ENCODE measurements at places on chromosomes 4 and X.
A peak's percentile ranks its signal among the peaks of the same experiment; 100 is the strongest.

DNA sequence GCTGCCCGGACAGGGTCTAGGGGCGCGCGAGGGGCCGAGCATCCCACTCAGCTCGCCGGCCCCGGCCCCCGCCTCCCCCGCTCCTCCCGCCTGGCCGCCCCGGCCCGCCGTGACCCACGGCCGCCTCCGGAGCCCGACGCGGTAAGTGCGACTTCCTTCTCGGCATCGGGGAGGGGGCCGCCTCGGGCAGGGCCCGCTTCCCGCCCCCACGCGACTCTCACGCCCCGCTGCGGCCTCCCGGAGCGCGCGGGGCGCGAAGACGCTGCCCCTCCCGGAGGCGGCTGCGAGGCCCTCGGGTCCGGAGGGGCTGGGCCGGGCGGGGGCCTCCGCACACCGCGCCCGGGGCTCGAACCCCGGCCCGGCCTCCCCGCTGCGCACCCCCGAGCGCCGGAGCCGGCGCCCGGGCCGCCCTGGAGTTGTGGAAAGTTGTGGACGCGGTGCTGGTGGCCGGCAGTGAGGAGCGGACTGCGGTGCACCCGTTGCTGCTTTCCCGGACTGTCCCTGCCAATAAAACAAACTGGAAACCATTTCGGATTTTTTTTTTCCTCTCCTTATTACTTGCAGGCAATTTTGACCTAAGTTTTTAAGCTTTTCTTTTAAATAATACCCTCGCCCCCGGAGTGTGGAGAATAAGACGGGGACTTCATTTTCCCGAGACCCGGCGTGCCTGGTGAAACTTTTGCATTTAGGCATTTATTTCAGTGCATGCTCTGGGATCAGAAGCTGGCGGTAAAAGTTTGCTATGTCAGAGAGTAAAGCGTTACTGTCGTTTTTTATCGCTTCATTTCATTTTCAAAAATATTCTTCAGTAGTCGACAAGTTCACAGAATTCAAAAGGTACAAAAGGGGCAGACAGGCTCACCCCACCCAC, 13.0 kb upstream of the TMEM156 start:
- DNase-seq, result peak; percentile 19

- DNase-seq, result peak; percentile 29
These were observed 479.3 kb downstream of the INPP4B start for GRCh38 chr4:142366769-142367181.

- no peak for DNase-seq
These were observed 11.3 kb upstream of the DRP2 start for GRCh38 chrX:101208152-101208905.

GRCh38 chr4:119041951-119042560, 93.6 kb upstream of the MYOZ2 start:
- DNase-seq, result peak; percentile 59

DNA sequence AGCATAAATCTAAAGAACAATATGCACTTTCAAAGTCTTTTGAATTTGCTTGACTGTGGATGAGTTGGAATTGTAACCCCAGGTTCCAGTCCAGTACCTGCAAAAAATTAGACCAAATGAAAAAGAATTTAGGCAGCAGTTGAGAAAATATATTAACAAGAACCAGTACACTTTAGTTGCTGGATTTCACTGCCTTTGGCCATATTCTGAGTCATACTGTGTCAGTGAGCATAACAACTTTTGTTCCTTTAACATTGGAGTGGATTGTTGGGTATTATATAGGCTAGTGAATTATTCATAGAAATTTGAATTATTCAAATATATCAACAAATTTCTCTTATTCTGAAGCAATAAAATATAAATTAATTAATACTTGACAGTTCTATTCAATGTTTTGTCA, 101.5 kb upstream of the SMAD1 start:
- DNase-seq, result no peak

- DNase-seq, result no peak
These were observed 13.7 kb downstream of the DGKK start for GRCh38 chrX:50456712-50457484.

DNA sequence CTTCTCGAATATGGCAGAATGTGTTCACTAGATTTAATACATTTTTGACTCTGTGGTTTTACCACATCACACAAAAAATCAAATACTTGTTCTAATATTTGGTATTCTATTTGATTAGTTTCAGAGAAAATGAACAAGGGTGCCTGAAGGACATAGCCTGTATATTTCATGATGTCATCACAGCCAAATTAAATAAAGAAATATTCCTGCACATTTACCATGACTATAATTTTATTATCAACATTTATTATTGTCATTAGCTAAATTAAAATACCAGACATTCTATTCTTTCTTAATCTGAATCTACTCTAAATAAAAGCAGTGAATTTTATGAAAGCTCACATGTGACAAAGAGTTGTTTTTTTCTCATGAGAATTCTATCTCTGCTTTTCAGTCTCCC, 980.5 kb downstream of the PCDH18 start:
- no peak for DNase-seq

DNA sequence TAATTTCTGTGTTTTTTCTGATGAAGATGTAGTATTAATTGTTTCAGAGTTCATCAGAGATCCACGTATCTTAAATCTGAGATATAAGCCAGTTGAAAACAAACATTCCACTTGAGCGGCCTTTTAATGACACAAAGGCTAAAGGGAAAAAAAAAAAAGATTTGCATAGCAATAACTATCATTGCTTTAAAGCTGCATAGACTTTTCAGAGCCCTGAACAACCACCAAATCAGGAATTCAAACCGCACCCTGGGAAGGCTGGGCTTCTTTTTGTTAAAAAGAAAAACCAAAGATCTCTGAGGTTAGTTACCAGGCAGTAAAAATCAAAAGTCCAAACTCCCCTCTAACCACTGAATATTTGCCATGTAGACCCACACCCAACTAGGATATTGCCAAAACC, 206.0 kb downstream of the HHIP start:
- DNase-seq, result no peak

DNA sequence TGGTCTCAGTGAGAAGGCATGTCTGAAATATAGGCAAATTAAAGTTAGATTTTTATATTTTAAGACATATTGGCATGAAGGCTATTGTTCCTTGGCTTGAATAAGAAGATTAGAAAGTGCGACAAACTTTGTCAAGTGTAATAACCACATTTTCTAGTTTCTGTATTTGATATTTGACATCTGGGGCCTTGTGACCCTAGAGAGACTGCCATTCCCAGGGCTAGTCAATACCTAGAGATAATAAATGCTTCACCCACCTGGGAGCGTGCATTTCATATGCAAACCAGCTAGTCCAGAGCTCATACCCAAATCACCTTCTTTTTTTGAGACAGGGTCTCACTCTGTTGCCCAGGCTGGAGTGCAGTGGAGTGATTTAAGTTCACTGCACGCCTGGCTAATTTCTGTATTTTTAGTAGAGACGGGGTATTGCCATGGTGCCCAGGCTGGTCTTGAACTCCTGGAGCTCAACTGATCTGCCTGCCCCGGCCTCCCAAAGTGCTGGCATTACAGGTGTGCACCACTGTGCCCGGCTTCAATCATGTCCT, 62.6 kb downstream of the COQ2 start:
- no peak for DNase-seq

GRCh38 chr4:178202422-178202821, 760.2 kb upstream of the AGA start:
- DNase-seq, result no peak

- peak; percentile 81 for DNase-seq
These were observed 76.9 kb downstream of the MAGED4 start for GRCh38 chrX:52261463-52262194.
